Transverse colon (tissue), 4 donors: ENCODE measurements at places on chromosomes 1 and 21. TPM values are rescaled to one million over a fixed set of nuclear protein-coding genes. Genes with fewer than 3 reads are reported as not detected.

GRCh38 chr1:11594222-11594621, 60.0 kb downstream of the FBXO2 start:
- H3K4me3 ChIP-seq = no peak overlapping the region
- peaks cover 12% of the 10 kb centered on the region for H3K27me3 ChIP-seq
- no peak overlapping the region for H3K27ac ChIP-seq
- no peaks in the 10 kb centered on the region for H3K36me3 ChIP-seq
- no peak for DNase-seq

KISS1 gene
- not detected for total RNA-seq

GRHL3 gene
- total RNA-seq = not detected

PPFIA4 gene
- 0.48 TPM for total RNA-seq

SLC25A34 gene
- total RNA-seq = 73.3 TPM

DNA sequence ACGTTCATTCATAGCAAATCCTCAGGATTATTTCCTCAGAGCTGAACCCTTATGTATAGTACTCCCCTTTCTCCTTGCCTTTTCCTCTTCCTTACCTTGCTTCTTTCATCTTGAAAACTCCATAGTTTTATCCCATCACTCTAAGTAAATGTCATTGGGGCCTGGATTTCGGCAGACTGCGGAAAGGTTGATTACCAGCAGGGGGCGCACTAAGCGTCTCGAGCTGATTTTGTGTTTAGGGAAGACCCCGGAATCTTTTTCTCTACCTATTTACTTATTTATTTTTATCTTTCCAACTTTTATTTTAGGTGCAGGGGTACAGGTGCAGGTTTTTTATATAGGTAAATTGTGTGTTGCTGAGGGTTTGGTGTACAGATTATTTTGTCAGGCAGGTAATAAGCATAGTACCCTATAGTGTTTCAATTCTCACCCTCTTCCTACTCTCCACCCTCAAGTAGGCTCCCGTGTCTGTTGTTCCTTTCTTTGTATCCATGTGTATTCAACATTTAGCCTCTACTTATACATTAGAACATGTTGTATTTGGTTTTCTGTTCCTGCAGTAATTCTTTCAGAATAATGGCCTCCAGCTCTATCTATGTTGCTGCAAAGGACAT, 11.4 kb upstream of the MTARC1 start:
- no peaks in the 10 kb centered on the region for H3K36me3 ChIP-seq
- no peaks in the 10 kb centered on the region for H3K27me3 ChIP-seq
- H3K4me3 ChIP-seq = no peak overlapping the region
- H3K27ac ChIP-seq = no peak overlapping the region
- DNase-seq = peak; percentile 59

- no peak overlapping the region for H3K4me3 ChIP-seq
- H3K4me1 ChIP-seq = no peaks in the 10 kb centered on the region
- H3K36me3 ChIP-seq = no peaks in the 10 kb centered on the region
- DNase-seq = no peak
- no peak overlapping the region for H3K27ac ChIP-seq
Measured at GRCh38 chr1:175482071-175482451, 261.3 kb downstream of the TNR start.

CD46 gene
- 209 TPM for total RNA-seq

DNA sequence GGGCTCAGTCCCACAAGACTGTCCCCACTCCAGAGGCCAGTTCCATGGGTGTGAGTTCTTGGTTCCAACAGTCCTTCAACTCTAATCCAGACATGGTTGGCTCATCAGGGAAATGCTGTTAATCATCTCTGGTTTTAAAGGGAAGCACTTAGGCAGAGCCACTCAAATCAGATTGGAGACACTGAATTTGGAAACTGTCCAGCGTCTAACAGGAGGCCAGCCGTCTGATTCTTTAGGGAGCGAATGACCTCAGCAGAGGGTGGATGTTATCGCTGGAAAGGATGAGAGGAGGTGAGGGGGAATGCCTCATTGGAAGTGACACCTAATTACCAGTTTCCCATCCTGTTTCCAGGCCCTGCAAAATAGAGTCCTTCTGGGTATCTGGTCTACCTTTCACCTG, 22.8 kb upstream of the LRRC38 start:
- H3K27ac ChIP-seq = no peak overlapping the region
- H3K4me3 ChIP-seq = no peak overlapping the region
- no peaks in the 10 kb centered on the region for H3K36me3 ChIP-seq
- DNase-seq = no peak

- H3K27ac ChIP-seq = no peak overlapping the region
- no peak for DNase-seq
- no peaks in the 10 kb centered on the region for H3K36me3 ChIP-seq
- no peaks in the 10 kb centered on the region for H3K27me3 ChIP-seq
Measured at GRCh38 chr1:93652323-93652949, 29.2 kb downstream of the BCAR3 start.

FCER1G gene
- 194 TPM for total RNA-seq

GRCh38 chr1:62180639-62181038, 14.0 kb upstream of the L1TD1 start:
- H3K27me3 ChIP-seq = no peaks in the 10 kb centered on the region
- no peak overlapping the region for H3K27ac ChIP-seq
- DNase-seq = peak; percentile 41
- peaks cover 10% of the 10 kb centered on the region for H3K4me1 ChIP-seq
- H3K4me3 ChIP-seq = no peak overlapping the region

EEIG2 gene
- total RNA-seq = 25.1 TPM

GRCh38 chr1:218718206-218718605, 373.1 kb downstream of the TGFB2 start:
- H3K27ac ChIP-seq = no peak overlapping the region
- no peaks in the 10 kb centered on the region for H3K27me3 ChIP-seq
- no peaks in the 10 kb centered on the region for H3K4me1 ChIP-seq
- H3K4me3 ChIP-seq = no peak overlapping the region
- no peaks in the 10 kb centered on the region for H3K36me3 ChIP-seq
- DNase-seq = no peak

RGS1 gene
- total RNA-seq = 160 TPM

DNA sequence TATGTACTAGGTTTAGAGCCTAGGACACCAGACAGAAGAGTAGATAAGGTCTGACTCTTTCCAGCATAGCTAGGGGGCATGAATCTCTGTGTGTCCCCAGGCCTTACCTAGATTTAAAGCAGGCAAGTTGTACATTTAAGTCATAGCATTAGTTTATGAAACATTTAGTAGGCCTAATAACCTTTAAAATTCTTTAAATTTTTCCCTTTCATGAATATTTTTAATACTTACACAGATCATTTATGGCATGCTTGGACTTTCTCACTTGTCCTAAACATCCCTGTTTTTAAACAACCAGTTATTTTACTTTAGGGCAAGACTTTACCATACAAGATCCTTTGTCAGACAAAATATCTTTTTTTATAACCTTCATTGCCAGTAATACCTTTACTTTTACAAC, 258.4 kb upstream of the ZRANB2 start:
- H3K36me3 ChIP-seq = no peaks in the 10 kb centered on the region
- H3K27me3 ChIP-seq = no peaks in the 10 kb centered on the region
- no peak for DNase-seq
- H3K4me3 ChIP-seq = no peak overlapping the region

- H3K4me1 ChIP-seq = no peaks in the 10 kb centered on the region
- H3K36me3 ChIP-seq = no peaks in the 10 kb centered on the region
- no peak overlapping the region for H3K27ac ChIP-seq
- DNase-seq = no peak
- no peak overlapping the region for H3K4me3 ChIP-seq
Measured at GRCh38 chr21:34974162-34974981, 74.7 kb downstream of the RUNX1 start.

APOBEC4 gene
- total RNA-seq = not detected

DNA sequence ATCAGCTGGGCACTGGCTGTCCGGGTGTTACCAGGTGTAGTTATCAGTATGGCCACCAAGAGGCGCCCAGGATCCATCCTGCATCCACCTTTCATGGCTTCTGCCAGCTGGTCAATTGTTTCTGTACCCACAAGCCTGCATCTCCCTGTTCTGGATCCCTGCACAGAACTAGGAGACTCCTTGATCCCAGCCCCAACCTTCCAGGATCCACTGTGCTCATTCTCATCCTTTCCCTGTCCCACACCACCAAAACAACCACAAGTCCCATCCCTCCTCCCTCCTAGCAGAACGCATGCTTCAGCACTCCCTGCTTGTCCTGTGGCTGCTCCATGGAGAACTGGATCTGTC, 27.2 kb upstream of the FOXE3 start:
- DNase-seq = peak; percentile 73
- H3K27ac ChIP-seq = no peak overlapping the region
- H3K4me1 ChIP-seq = no peaks in the 10 kb centered on the region
- no peak overlapping the region for H3K4me3 ChIP-seq

DNA sequence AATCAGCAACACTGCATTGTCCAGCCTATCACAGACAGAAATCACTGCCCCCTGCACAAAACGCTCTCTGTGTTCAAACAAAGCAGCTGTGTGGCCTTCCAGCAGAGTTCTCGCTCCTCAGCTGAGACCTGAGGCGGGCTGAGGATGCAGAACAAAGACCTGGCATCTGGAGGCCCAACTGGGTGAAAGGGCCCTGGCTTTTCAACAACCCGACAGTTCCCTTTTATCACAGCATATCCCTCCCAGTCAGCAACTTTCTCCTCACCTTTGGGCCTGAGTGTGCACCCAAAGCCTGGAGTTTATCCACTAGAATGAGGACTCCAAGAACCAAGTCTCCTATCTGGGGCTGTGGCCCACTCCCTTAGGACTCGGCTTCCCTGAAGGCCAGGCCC, 42.6 kb upstream of the A3GALT2 start:
- H3K4me3 ChIP-seq = no peak overlapping the region
- peaks cover 10% of the 10 kb centered on the region for H3K4me1 ChIP-seq
- H3K36me3 ChIP-seq = no peaks in the 10 kb centered on the region
- H3K27me3 ChIP-seq = no peaks in the 10 kb centered on the region
- DNase-seq = no peak
- peak overlapping the region; percentile 67 for H3K27ac ChIP-seq

DNA sequence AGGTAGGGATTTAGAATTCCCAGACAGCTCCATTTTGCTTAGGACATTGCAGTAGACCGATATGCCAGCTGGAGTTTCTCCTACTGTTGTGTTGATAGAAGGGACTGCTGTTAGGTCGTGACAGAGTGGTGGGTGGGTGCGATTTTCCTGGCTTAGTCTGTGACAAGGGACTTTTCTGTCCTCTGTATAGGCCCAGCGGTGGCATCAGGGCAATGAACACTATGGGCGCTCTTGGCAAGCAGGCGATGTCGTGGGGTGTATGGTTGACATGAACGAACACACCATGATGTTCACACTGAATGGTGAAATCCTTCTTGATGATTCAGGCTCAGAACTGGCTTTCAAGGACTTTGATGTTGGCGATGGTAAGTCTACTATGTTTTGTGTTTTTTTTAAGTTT, 321.8 kb downstream of the ZP4 start:
- H3K27me3 ChIP-seq = no peaks in the 10 kb centered on the region
- no peak overlapping the region for H3K27ac ChIP-seq
- H3K4me3 ChIP-seq = no peak overlapping the region
- no peaks in the 10 kb centered on the region for H3K36me3 ChIP-seq

DNA sequence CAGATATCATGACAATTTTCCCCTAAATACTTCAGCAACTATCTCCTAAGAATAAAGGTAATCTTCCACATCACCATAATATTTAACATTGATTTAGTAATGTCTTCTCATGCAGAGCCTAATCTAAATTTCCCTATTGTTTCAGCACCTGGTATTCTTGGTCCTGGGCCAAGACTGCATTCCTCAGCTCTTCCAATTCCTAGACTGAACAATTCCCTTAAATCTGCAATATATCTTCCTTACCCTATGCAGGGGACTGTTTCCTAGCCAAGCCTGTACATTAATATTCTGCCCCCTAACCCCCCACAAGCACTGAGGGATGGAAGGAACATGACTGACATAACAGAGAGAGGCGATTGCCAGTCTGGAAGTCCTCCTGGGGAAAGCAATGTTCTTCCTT, 28.7 kb upstream of the DISP1 start:
- DNase-seq = no peak
- no peaks in the 10 kb centered on the region for H3K4me1 ChIP-seq
- H3K4me3 ChIP-seq = no peak overlapping the region
- no peak overlapping the region for H3K27ac ChIP-seq
- no peaks in the 10 kb centered on the region for H3K36me3 ChIP-seq

MNDA gene
- total RNA-seq = 1.4 TPM

DNA sequence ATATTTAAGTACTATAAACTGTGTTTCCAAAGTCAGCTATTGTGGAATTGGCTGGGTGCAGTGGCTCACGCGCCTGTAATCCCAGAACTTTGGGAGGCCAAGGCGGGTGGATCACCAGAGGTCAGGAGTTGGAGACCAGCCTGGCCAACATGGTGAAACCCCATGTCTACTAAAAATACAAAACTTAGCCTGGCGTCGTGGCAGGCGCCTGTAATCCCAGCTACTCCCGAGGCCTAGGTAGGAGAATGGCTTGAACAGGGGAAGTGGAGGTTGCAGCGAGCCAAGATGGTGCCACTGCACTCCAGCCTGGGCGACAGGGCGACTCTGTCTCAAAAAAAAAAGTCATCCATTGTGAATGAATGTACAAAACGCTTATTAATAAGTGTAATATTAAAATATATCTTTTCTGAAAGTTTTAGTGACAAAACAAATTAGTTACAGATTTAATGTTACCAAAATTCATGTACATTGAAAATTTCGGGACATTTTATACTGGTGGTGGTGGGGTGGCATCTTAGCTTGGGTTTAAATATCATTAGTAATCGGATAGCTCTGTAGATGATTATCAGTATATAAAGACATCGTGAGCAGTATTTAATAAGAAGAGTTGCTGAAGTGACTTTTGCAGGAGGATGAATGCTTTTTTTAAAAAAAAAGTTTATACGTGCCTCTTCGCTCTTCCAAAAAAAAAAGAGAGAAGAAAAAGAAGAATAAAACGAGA, 503 bp upstream of the SRSF11 start:
- H3K4me1 ChIP-seq = peaks cover 14% of the 10 kb centered on the region
- H3K4me3 ChIP-seq = peak overlapping the region; percentile 12
- peak overlapping the region; percentile 99 for H3K27ac ChIP-seq
- DNase-seq = no peak
- no peaks in the 10 kb centered on the region for H3K27me3 ChIP-seq

DTL gene
- 0.16 TPM for total RNA-seq

GRCh38 chr1:178781533-178782330, 56.7 kb downstream of the RALGPS2 start:
- no peak overlapping the region for H3K27ac ChIP-seq
- H3K27me3 ChIP-seq = no peaks in the 10 kb centered on the region
- no peaks in the 10 kb centered on the region for H3K36me3 ChIP-seq
- no peak for DNase-seq
- H3K4me3 ChIP-seq = no peak overlapping the region

- H3K4me1 ChIP-seq = no peaks in the 10 kb centered on the region
- no peak for DNase-seq
- no peak overlapping the region for H3K27ac ChIP-seq
- no peaks in the 10 kb centered on the region for H3K36me3 ChIP-seq
Measured at GRCh38 chr1:199073166-199073565, 434.3 kb downstream of the PTPRC start.

MIGA1 gene
- total RNA-seq = 8.2 TPM

GRCh38 chr1:204134103-204134502, 17.7 kb downstream of the ETNK2 start:
- H3K27me3 ChIP-seq = no peaks in the 10 kb centered on the region
- H3K27ac ChIP-seq = no peak overlapping the region
- H3K36me3 ChIP-seq = no peaks in the 10 kb centered on the region
- H3K4me3 ChIP-seq = no peak overlapping the region

GRCh38 chr1:209304166-209304565, 279.3 kb upstream of the CAMK1G start:
- H3K36me3 ChIP-seq = no peaks in the 10 kb centered on the region
- no peaks in the 10 kb centered on the region for H3K27me3 ChIP-seq
- H3K4me1 ChIP-seq = no peaks in the 10 kb centered on the region
- H3K27ac ChIP-seq = no peak overlapping the region
- DNase-seq = no peak
- no peak overlapping the region for H3K4me3 ChIP-seq

- H3K27ac ChIP-seq = no peak overlapping the region
- no peak overlapping the region for H3K4me3 ChIP-seq
- H3K27me3 ChIP-seq = no peaks in the 10 kb centered on the region
- DNase-seq = no peak
Measured at GRCh38 chr1:198519639-198520501, 20.6 kb downstream of the ATP6V1G3 start.
